ENCODE measurements at places on chromosomes 4 and X. TPM values are rescaled to one million over a fixed set of nuclear protein-coding genes. Genes with fewer than 3 reads are reported as not detected.

The BMP15 gene
- total RNA-seq = not detected

- peak; percentile 30 for DNase-seq
Measured at GRCh38 chrX:130975947-130976346, 72.9 kb upstream of the ENOX2 start.

DNA sequence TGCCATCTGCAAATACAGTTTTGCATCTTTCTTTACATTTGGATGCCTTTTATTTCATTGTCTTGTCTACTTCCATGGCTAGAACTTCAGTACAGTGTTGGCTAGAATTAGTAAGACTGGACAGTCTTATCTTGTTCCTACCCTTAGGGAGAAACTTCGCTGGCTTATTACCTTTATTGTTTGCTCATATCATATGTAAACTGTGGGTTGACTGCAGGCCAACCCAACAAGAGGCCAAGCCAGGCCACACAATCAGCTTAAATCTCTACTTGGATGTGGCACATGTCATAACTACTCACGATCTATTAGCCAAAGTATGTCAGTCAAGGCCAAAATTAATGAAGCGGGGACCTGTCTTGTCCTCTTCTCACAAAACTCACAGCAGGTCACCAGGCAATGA lies 144.1 kb downstream of the THOC2 start:
- no peak for DNase-seq

GRCh38 chr4:146398896-146399445 lies 122.8 kb downstream of the SLC10A7 start:
- no peak for DNase-seq

- DNase-seq = no peak
Measured at GRCh38 chr4:18932730-18933339, 911.3 kb upstream of the LCORL start.

DNA sequence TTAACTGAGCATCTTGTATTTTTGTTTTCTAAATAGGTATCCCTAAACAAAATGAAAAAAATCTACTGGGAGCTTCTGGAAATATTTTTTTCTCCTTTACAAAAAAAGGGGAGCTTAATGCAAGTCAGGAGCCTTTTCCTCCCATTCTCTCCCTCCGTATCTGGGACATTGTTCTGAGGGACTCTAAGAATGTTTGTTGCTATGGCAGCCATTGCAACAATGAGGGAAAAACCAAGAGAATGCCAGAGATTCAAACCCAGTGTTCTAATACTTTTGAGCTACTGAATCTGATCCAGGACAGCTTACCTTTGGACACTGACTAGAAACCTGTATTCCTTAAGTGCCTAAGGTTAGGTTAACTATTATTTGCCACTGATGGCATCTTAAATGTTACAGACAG lies 485.7 kb upstream of the HS3ST1 start:
- DNase-seq = no peak
